ENCODE measurements at places on chromosomes 1 and 21.
A peak's percentile ranks its signal among the peaks of the same experiment; 100 is the strongest.

DNA sequence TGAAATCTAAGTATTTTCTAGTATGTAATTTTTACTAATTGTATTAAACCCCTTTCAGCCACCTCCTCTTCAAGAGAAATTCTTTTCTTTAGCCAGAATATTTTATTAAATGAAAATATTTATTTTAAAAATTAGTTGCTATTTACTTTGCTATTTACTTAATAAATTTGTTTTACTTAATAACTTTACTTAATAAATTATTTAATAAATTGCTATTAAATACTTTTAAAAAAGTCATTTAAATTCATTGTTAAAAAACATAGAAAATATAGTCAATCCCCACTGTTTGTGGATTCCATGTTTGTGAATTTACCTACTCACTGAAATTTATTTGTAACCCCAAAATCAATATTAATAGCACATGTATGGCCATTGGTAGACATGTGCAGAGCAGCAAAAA lies 105.6 kb downstream of the ATP1B1 start:
- no peak for DNase-seq

DNA sequence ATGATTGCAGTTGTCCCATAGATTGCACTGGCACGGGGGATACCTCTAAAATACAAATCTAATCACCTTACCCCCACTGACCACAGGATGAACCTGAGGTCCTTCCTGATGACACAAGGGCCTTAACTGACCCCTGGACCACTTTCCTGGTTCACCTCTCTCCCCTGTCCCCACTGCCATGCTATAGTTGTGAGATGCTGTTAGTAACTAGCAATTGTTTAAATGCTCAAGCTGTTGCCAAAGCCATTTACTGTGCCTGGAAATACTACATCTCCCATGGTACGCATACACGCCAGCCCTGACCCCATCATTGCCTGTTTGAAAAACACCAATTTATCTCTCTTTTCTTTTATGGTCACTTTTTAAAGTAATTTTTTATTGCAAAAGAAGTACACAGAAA lies 29.1 kb upstream of the RGS8 start:
- no peak for DNase-seq

DNA sequence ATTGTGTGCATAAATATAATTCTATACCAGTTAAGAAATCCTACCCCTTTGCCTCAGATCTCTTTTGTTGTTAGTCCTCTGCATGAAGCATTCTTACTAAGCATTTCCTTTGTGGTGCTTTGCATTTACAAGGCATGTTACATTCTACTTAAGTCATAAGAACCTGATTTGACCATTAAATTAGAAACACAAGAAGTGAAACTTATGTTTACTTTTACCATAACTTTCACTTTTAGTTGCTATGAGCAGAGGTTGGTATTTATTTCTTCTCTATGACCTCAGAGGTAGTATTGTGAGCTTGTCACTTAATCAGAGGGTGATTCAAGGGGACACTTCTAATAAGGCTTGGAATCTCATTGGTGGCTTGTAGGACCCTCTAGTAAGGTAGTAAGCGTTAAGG lies 9.0 kb downstream of the FAM20B start:
- DNase-seq, result no peak

- DNase-seq, result no peak
Measured at GRCh38 chr1:180312926-180313325, 82.9 kb downstream of the LHX4 start.

GRCh38 chr1:169682071-169682470 lies 29.3 kb downstream of the SELL start:
- no peak for DNase-seq

DNA sequence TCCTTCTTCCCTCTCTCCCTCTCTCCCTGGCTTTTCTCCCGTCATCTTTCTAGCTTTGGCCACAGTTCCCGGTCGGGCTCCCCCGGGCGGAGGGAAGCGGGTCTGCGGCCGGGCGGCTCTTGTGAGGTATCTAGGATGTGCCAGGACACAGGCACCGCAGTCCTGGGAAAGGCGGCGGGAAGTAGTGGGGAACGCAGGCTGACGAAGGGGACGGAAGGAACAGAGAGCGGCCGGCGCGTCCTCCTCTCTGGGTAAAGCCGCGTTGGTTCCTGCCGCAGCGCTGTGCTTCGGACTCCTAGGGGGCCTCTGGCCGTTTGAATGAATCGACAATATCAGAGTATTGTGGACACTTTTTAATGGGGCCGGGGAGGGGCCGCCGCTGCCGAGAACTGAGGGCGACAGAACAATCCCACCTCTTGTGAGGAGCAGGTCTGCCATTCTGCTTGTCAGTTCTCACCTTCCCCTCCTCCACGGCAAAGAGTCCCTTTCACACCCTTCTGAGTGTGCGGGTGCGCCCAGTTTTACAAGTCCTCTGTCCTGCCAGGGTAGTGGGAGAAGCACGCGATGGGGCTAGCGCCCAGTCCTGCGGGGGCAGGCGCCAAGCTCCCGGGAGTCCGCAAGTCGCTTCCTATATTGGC lies 1.2 kb upstream of the LHX9 start:
- DNase-seq, result peak; percentile 84

GRCh38 chr1:101262630-101263348 lies 26.0 kb downstream of the S1PR1 start:
- no peak for DNase-seq

- DNase-seq, result no peak
Measured at GRCh38 chr1:6416295-6416656, 3.4 kb downstream of the HES2 start.

DNA sequence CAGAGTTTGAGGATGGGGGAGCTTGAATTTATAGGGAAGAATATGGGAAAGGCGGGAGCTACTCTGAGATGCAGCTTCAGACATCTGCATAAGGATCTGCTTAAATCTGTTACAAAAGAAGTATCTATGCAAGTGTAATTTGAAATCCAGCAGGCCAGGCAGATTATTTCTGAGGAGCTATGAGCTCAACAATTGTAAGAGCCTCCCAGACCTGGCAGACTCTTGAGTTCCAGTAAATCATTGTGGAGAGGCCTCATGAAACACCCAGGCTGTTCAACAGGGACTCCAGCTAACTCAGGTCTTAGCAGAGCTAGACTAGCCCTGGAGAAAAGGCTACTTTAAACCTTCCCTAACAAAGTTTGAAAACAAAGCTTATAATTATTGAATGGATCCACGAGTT lies 647.5 kb upstream of the CHRM3 start:
- DNase-seq, result no peak

GRCh38 chr1:207670192-207670591 lies 25.3 kb downstream of the CR1L start:
- no peak for DNase-seq

DNA sequence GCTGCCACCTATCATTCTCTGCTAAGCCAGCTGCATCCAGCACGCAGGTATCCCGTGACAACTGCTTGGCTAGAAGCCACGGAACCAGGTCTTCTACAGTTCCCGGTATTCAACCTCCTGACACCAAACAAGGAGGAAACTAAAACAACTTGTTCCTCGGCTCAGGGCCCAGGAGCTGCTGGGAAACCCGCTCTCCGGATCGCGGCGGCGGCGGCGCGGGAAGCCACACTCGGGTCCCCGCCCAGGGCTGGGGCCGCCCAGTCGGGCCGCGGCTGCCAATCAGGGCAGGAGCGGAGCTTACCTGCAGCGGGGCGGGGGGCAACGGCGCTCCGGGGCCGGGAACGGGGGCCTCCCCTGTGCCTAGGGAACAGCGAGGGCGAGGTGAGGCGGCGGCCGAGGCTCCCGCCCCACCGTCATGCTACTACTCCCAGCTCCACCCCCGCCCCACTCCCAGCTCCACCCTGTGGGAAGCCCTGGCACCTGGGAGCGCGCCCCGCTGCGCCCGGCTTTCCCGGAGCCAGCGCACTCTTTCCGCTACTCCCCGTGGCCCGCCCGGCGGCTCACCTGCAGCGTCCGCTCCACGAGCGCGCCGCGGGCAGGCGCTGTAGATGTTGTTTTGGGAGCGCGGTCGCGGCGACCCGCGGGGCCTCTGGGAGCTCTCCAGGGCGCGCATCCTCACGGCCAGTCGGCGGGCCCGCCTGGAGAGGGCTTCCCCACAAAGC lies 12.1 kb downstream of the IL24 start:
- peak; percentile 53 for DNase-seq

- DNase-seq, result peak; percentile 18
Measured at GRCh38 chr21:45551316-45551715, 9.1 kb upstream of the SLC19A1 start.

DNA sequence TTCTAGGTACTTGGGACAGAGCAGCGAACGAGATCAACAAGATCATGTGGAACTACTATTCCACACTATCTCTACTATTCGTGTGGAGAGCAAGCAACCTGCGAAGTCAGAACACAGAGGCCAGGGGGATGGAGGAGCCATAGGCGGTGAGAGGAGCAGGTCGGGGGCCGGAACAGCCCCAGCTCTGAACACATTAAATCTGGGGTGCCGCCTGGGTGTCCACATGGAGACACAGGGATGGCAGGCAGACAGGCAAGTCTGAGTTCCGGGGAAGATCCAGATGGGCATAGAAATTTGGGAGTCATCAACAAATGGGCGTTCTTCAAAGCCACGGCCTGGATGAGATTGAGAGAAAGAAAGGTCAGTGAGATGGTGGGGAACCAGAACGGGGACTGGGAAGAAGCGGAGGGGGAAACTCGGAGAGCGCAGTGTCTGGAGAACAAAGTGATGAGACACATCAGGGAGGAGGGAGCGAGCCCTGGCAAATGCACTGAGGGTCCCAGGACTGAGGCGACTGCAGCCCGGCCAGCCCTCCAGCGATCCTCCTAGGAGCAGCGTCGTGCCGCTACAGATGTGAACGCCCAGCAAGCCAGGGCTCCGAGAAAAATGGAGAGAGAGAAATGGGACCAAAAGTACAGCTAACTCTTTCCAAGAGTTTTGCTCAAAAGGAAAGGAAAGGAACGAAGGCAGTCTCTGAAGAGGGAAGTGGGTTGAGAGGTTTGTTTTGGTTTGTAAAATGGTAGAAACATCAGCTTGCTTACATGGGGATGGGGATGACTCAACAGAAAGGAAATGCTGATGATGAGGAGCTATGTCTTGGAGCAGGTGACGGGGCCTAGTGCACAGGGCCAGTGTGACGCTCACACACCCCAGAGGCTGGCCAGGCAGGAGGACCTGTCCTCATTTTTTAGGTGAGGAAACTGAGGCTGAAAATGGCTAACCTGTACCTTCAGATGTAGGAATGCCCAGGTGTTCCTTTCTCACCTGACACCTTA lies 84.5 kb downstream of the GLIS1 start:
- DNase-seq, result no peak

DNA sequence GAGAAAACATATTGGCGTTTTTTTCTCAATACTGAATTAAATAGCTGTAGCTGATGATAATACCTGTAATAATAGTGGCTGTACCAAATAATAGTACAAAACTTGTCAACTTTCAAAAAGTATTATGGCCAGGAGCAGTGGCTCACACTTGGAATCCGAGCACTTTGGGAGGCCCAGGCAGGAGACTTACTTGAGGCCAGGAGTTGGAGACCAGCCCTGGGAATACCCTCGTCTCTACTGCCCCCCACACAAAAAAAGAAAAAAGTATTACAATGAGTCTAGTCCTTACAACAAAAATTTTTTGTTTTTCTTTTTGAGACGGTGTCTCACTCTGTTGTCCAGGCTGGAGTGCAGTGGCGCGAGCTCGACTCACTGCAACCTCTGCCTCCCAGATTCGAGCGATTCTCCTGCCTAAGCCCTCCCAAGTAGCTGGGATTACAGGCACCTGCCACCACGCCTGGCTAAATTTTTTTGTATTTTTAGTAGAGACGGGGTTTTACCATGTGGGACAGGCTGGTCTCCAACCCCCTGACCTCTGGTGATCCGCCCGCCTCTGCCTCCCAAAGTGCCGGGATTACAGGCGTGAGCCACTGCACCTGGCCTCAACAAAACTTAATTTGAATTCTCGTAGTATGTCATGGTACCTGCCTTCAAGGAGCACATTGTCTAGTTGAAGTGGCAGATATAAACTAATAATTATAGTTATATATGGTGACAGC lies 1.4 kb downstream of the RBBP4 start:
- no peak for DNase-seq

- no peak for DNase-seq
Measured at GRCh38 chr1:47761201-47761930, 235.8 kb downstream of the TRABD2B start.

DNA sequence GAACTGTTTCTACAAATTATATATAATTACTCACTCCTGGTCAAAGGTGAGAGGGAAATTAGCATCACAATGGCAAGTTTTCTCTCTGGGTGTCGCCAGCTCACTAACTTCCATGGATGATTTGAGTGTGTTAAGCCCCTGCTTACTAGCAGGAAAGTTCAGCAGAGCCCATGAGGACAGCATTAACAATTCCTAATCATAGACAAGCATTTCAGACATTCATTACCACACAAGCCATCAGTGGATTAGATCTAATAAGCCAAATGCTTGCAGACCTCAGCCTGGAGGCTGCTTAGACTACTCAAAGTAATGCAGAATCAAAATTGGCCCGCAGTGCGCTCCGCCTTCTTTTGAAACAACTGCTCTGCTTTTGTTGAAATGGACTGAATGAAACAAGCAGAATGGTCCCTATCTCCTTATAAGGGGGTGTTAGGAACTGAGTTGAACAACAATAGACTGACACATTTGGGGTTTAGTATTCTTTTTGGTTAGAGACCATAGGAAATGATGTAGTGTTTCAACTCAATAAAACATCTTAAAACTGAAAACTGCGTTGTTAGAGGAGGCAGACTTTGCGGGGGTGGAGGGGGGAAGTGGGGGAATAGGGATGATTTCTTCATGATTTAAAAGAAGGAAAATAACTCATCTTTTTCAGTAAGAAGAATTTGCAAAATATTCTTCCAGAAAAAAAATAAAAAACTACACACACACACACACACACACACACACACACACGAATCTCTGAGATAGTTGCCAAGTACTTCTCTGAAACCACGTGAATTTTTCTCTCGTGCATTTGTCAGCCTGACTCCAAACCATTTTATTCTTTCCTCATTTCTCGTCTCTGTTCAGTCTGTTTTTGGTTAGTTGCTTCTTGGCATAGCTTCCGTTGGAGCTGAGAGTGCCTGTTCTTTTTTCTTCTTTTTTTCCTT lies 54.6 kb downstream of the GORAB start:
- DNase-seq, result peak; percentile 43

- DNase-seq, result no peak
Measured at GRCh38 chr1:84156210-84156621, 12.1 kb downstream of the PRKACB start.

DNA sequence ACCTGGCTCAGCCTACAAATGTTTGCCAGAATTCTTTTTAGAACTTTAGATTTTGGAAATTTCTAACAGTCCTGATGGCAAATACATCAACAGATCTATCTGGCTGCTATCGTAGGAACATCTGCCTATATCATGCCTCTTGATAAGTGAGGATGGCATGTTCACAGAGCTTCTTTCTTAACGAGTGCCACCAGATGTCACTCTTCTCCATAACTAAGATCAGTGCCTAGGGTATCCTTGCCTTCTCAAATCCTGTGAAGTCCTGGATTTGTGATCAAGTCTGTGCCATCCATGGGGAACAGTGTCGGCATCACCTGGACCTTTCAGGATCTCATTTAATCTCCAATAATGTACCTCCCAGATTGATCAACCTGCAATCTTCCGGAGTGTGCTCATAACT lies 36.5 kb upstream of the CD5L start:
- no peak for DNase-seq

DNA sequence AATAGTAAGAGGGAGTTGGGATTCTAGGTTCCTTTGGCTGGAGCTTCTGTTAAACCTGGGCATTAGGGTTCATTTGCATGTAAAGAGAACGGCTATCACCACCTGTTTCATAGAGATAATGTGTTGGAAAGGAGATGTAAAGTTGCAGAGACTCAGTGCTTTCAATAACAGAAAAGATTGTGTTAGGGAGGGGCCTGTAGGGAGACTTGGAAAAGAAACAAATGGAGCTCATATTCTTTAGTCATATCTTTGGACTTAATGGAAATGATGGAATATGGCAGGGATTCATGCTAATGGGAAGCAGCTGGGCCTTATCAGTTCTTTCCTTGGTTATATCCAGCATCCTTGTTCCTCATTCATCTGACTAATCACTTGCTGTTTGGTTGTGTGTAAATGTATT lies 144.9 kb downstream of the CD247 start:
- no peak for DNase-seq
